Activated CD4-positive, CD25-positive, alpha-beta regulatory T cell (primary cell): ENCODE measurements at places on chromosomes 11 and 22.
A peak's percentile ranks its signal among the peaks of the same experiment; 100 is the strongest.

DNA sequence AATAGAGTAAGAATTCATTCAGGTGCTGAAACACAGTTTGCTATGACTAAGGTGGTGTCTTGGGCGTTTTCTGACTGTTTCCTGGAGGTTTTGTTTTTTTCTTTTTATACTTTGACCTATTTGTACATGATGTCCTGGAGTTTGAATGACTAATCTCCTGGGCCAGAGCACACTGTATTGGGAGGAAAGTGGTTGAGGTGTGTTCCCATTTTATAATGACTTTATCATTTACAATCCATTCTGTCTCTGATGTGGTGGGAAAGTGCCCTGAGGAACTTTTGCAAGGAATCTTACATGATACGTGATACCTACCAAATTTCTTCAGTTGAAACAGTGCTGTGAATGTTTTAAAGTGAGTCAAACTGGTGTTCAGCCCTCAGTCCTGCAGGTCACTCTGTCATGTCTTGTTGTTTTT is 80.8 kb downstream of the TNRC6B start:
- DNase-seq, result no peak

- DNase-seq, result no peak
Observed at GRCh38 chr22:49963647-49964026, 3.1 kb downstream of the PIM3 start.

DNA sequence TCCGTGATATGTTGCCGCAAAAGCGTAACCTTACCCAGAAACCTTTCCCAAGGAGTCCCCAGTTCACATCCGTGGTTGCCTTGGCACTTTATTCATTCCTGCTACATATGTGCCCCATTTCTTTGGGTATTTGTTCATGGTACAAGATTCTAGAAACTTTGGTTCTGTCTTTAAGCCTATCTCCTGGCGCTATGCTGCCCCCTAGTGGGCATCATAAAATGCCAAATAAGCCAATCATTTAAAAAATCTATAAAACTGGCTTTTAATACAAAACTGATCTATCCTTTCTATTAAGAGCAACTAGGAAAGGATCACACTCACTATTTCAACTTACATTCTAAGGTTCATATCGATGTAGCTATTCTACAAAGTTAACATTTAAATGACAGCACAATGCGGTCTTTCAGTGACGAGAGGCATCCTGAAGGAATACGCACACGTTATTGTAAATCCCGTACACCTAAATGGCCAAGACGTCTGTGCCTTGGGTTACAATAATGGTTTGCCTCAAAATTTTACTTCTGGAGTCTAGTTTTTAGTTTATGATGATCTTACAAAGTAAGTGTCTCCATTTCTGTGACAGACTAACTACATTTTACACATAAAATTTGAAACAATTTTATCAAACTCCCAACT is 16.2 kb downstream of the PIWIL3 start:
- DNase-seq, result peak; percentile 22

GRCh38 chr11:68016161-68016903 is 6.2 kb downstream of the ALDH3B1 start:
- DNase-seq, result no peak

GRCh38 chr22:22408731-22409696 is 99.5 kb downstream of the ZNF280B start:
- no peak for DNase-seq

GRCh38 chr11:1484695-1485503 is 1.7 kb downstream of the MOB2 start:
- DNase-seq, result no peak

DNA sequence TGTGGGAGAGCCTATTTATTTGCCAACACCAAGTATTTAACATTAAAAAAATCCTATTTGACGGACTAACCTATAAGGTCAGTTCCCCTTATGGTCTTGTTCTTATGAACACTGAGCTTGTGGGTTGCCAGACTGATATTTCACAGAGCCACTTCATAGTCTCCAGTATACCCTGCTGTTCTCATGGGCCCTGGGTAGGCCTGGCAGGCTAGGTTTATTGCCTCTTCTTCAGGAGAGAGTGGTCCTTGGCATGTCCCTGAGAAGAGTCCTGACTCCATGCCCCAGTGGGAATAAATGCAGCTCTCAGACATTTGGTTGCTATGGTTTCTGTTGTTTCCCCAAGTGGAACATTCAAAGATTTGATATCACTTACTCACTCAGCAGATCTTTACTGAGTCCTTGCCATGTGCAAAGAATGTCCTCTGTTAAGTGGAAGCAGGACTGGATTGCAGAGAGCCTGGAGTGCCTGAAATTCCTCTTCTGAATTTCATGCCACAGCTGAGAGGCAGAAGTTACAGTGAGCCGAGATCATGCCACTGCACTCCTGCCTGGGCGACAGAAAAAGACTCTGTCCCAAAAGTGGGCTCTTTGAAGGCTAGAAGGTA is 15.7 kb downstream of the SLC5A1 start:
- no peak for DNase-seq

DNA sequence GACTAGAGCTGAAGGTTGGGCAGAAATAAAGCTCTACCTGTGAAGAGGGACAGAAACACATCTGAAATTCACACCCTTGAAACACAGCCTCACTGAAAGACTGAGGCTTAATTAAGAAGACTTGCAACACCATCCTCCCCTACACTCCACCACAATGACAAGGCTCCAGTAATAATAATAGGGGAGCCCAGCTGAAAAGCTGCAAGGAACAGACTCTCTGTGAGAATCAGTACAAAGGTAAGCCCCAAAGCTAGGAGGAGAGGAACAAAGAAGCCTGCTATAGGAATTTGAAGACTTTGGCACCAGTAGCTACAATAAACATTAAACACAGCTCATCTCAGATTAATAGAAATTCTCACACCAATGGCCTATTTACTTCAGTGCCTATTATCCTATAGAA is 176.9 kb downstream of the FAT3 start:
- DNase-seq, result no peak

DNA sequence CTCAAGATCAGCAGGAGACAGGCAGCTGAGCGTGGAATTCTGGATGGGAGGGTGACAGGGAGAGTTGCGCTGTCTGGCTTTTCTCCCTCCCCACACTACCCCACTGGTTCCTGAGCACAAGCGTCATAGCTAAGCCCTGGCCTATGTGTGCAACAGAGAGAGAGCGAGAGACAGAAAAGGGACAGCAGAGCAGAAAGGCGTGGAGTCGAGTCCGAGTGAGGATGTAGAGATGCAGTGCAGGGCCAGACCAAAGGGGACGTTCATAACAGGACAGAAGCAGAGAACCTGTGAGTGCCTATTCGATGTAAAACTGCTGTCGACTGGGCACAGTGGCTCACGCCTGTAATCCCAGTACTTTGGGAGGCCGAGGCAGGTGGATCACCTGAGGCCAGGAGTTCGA is 94.0 kb upstream of the TMEM45B start:
- no peak for DNase-seq

- DNase-seq, result no peak
Observed at GRCh38 chr11:63610604-63611394, 3.4 kb downstream of the PLAAT3 start.

DNA sequence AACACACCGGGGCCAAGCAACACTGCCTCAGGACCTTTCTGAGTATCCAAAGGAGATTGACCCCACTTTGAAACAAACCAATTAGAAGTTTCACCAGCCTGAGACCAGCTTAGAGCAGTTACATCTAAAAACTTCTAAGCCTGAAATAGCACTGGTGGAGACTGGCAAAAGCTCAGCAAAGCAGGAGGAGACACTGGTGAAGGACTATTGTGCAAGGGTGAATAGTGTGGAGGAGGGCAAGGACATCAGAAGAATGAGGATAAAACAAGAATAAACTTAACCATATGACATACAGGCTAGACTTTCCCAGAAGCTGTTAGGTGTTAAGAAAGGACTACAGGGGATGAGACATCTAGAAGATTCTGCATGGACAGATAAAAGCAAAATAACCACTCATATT is 152.4 kb downstream of the FCHSD2 start:
- DNase-seq, result no peak

GRCh38 chr11:87256694-87257340 is 219.1 kb downstream of the TMEM135 start:
- no peak for DNase-seq
